Tibial artery (tissue), 4 donors: ENCODE measurements at places on chromosomes 5 and 9.

DNA sequence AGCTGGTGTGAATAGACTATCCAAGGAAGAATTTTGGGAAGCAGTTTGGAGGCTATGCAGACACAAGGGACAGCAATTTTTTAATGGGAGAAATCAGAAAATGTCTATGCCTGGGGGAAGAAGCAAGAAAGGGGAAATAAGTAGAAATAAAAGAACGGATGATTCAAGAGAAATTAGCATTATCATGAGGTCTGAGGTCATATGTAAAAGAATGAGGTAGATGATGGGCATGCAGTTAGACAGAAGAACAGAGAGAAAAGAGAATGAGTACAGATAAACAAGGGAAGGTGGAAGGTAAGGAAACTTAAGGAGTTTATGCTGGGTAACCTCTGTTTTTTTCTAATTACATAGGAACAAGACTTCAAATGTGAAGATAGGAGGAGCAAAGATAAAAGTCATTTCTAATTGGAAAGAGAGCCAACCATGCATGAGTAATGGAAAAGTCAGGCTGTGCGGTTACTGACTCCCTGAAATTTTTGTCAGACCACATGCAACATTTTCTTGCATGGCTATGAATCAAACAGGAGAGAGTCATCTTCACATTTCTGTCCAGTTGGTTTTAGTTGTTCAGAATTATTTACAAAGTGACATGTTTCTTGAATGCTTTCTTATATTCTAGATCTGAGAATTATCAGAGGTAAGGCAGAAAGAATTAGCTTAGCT is 101.0 kb upstream of the PIK3R1 start:
- no peak for DNase-seq

DNA sequence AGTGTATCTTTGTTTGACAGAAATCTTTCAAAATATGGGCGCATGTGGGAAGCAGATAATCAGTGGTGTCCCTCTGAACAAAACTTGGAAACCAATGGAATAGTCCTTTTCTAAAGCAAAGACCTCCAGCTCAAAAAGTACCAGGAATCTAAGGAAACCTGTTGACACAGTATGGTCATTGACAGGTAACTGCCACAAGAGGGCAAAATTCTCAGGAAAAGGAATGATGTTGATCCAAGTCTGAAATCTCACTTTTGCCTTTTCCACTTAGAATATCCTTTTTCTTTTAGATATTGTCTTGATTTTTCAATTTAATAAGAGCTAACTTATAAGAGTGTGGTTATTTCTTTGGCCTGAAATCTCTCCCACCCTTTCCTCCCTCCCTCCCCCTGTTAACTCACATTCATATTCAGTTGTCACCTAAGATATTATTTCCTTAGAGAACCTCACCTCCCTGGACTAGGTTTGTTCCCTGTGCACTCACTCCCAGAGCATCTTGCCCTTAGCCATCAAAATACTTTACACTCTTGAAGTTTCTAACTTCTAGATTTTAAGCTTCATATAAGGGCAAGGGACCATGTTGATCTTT is 59.0 kb upstream of the BARX1 start:
- DNase-seq: no peak

GRCh38 chr5:84685121-84685894 is 300.6 kb upstream of the EDIL3 start:
- no peak for DNase-seq

DNA sequence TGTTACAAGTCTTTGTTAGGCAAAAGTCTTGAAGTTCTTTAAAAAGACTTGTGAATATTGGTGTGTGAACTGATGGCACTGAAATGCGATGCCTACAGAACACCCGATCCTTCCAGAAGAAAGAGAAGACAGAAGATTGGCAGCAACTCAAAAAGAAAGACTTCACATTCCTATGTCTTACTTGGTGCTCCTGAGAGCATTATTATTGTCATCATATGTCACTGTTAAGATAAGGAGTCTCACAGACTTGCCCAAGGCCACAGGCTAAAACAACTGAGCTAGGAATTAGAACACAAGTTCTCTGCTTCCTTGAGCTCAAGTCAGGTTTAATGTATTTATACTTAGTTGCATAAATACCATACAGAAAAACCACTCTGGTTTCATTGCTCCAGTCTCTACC is 198.0 kb downstream of the PARP8 start:
- no peak for DNase-seq

DNA sequence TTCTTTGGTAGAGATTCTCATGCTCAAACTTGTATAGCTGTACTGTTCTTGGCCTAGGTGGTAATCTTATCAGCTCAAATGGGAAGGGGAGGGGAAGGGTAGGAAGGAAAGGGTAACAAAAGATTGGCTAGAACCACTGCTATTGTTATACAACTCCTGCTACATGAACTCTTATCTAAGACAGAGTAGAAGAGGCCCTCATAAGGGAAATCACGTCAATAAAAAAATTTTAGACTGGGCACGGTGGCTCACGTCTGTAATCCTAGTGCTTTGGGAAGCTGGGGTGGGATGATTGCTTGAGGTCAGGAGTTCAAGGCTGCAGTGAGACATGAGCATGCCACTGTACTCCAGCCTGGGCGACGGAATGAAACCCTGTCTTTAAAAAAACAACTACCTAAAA is 15.9 kb downstream of the STOM start:
- DNase-seq: no peak

- no peak for DNase-seq
Measured at GRCh38 chr5:16931334-16932110, 4.6 kb downstream of the MYO10 start.

GRCh38 chr5:157267761-157268480 is 2.0 kb downstream of the CYFIP2 start:
- DNase-seq: no peak

- no peak for DNase-seq
Measured at GRCh38 chr5:104626122-104626521, 1063.5 kb upstream of the NUDT12 start.

- DNase-seq: no peak
Measured at GRCh38 chr5:32030686-32031085, 143.4 kb downstream of the GOLPH3 start.

DNA sequence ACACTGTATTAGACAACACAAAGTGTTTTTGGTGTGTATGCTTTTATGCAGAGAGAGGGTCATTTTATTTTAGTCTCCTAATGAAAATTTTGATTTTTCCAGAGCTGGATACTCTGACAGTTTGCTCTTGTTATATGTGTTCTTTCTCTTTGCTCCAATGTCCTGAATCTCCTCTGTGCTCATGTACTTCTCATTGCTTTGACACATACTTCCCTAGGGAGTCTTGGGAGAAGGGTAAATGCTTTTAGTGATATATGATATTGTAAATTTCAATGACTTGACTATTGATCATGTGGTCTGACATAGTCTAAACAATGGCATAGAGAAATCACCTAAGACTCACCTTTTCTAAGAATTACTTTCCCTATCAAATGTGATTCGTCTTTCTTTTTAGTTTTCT is 972.6 kb upstream of the EDIL3 start:
- no peak for DNase-seq

DNA sequence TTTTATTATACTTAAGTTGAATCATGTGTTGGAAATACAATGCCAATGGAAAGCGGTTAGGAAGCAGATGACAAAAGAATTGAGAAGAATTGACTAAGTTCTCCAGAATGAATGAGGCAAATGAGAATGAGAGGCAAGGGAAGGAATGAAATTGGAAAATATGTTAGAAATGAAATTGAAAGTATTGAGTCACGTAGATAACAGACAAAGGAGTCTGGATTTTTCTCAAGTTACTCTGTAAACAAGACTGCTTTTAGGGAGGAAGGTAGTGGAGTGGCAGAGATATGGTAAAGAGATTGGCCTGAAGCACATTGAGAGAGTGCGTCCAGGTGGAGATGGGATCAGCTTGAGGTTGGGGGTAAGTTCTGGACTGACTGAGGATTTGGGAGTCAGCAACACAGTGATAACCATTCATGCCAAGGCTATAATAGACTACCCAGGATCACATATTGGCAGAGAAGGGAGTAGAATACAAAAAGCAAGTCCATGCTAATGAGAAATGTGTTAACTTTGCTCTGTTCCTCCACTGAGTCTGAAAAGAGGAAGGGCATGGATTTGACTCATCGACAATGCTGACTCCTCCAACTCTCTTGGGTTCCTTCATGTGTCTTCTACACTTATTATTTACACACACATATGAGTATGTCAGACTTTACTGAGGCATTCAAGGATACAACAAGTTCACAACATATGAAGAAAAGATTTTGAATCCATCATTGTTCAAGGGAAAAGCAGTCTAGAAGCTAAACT is 814.2 kb upstream of the ZNF608 start:
- no peak for DNase-seq

GRCh38 chr5:181204826-181205760 is at the start of gene TRIM7:
Gene TRIM7, minus strand, starts transcription at chr5:181205196. Its CDS starts 86 bp downstream, at chr5:181205110.
- DNase-seq: peak; percentile 67

GRCh38 chr5:111320953-111321352 is 96.8 kb downstream of the CAMK4 start:
- DNase-seq: no peak

DNA sequence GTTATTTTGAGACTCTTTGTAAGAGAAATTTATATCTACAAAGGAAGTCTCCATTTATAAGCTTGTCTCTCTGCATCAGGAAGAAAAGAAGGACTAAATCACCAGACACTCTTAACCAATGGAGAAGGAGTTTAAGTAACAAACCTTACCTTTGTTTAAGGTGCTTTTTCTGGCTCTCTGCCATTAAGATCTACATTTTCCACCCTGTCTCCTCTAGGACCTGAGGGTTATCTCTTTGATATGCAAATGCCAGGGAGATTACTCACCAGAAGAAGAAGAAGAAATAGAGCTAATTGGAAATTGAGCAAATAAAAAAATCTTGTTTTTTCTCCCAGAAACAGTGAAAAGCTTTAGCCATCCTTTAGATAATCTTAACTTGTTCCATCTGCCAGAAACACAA is 60.9 kb downstream of the CDKN2A start:
- DNase-seq: no peak

GRCh38 chr5:127040796-127041520 is 10.6 kb upstream of the MARCHF3 start:
- no peak for DNase-seq

DNA sequence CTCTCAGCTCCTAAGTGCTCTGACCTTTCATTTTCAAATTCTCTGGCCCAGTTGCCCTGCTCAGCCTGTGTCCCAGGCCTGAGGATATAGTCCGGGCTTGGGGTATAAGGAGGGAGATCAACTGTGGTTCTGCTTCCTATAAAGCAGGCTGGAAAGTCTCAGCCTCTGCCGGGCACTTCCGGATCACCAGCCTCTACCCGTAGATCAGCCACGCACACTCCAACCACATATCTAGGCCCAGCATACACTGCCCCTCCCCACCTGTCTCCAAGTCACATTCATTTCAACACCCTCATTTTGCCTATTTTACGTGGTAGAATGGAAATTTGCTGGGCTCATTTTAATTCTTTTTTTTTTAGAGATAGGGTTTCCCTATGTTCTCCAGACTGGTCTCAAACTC is 3.1 kb downstream of the ZER1 start:
- no peak for DNase-seq

DNA sequence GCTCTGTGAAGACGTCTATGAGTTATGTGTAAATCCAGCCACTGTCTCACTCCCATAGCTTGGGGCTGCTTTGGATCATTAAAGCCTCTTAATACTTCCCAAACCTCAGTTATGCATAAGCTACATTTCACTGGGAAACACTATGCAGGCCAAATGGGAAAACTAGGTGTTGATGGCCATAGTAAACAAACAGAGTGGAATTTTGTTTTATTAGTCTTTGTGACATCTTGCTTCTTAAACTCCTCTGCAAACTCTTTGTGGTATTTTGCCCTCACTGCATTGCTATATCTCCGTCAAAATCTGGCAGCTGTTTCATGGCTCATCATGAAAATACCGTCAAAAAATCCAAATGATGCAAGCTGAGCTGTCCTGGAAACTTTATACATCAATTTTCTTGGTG is 167.2 kb upstream of the HMHB1 start:
- no peak for DNase-seq
